ENCODE measurements at places on chromosomes 13 and 19.
A peak's percentile ranks its signal among the peaks of the same experiment; 100 is the strongest.

DNA sequence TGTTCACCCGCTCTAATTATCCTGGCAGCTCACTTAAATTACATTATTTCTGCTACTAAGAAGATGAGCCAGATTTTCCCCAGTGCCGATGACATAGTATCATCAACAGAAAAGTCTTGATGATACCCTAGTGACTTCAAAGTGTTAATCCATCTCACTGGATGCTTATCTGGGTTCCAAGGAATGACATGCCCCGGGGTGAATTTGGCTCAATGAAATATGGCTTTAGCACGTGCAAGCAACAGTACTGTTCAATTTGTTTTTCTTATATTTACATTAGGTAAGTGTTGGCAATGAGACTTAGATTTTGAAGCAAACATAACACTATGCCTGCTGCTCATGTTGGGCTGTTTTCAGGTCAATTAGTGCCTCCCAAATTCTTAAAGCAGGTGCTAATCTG is 548.2 kb upstream of the SLITRK1 start:
- H3K36me3 ChIP-seq = no peaks in the 10 kb centered on the region
- no peak for ATAC-seq
- no peaks in the 10 kb centered on the region for H3K27me3 ChIP-seq
- H3K27ac ChIP-seq = no peak overlapping the region

DNA sequence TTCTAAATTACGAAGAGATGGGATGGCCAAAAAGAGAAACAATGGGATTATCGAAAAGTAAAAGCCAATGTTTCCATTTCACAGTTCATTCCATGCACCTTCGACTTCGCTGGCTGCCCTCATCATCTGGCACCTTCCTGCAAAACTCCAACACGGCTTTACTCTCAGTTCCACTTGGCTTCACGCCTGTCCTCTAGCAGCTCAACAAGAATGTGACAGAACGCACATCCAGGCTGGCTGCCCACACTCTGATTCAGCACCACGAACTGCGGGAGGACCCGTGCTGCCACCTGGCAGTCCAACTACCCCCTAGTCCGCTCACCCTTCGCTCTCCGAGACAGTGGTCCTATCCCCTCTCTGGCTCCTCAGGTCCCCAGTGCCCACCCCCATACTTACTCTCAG is 11.7 kb downstream of the ATP7B start:
- no peaks in the 10 kb centered on the region for H3K36me3 ChIP-seq
- no peaks in the 10 kb centered on the region for H3K27me3 ChIP-seq
- H3K4me1 ChIP-seq = peaks cover 16% of the 10 kb centered on the region
- peak; percentile 46 for ATAC-seq
- no peak overlapping the region for H3K4me3 ChIP-seq

DNA sequence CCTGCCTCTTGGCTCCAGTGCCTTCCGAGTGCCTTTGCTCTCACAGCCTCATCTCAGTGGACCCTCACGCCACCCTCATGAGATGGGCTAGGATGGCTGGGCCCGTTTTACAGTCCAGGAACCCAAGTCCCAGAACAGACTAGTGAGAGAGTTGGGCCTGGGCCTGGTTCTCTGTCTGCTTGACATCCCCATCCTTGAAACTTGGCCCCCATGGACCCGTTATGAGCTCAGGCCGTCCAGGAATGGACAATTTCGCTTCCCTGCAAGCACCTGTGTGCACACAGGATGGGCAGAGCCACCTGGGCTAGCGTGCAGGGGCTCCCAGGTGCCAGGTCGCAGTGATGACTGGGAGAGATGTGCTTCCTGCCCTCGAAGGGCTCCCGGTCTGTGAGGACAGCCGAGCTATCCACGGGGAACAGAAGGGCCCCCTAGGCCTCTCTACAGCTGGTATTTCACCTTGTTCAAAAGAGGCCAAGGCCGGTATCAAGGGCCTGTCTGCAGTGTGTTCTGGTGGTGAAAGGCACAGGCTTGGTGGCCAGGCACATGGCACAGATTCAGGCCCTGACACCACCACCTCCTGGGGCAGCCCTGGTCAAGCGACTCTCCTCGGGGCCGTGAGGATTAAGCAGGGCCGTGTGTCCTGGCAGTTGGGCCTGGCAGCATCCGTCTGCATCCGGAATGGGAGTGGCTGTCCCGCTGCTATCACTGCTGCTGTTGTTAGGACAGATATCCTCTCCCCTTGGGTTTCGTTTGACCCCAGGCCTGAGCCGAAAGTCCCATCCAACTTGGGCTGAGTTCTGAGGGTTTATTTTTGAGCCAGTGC is 38.9 kb downstream of the CAPN12 start:
- no peaks in the 10 kb centered on the region for H3K27me3 ChIP-seq
- H3K4me1 ChIP-seq = peaks cover 54% of the 10 kb centered on the region
- ATAC-seq = no peak
- no peak overlapping the region for H3K4me3 ChIP-seq

DNA sequence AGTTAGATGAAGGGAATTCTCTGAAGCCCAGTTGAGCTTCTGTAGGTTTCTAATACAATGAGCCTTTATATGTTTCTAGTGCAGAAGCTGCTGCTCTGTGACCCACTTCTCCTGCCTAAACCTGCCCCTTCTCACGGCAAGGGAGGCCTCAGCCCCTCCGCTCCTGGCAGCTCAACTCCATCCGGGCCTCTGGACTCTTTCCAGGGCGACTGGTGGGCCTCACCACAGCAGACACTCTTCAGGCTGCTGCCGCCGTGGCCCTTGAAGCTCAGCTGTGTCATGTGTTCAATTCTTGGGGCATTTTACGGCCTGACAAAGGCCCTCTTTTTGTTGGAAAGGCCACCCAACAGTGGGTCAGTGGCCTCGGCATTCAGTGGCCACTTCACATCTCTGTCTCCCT is 10.0 kb upstream of the C19orf33 start:
- no peak overlapping the region for H3K27ac ChIP-seq
- ATAC-seq = no peak
- H3K27me3 ChIP-seq = no peaks in the 10 kb centered on the region
- no peaks in the 10 kb centered on the region for H3K4me1 ChIP-seq
- H3K4me3 ChIP-seq = no peak overlapping the region
- no peaks in the 10 kb centered on the region for H3K36me3 ChIP-seq

DNA sequence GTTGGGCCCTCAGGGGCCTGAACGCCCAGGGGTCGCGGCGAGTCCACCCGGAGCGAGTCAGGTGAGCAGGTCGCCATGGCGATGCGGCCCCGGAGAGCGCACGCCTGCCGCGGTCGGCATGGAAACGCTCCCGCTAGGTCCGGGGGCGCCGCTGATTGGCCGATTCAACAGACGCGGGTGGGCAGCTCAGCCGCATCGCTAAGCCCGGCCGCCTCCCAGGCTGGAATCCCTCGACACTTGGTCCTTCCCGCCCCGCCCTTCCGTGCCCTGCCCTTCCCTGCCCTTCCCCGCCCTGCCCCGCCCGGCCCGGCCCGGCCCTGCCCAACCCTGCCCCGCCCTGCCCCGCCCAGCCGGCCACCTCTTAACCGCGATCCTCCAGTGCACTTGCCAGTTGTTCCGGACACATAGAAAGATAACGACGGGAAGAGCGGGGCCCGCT is at the start of gene CCNA1:
Gene CCNA1, plus strand, starts transcription at position 390 of the 439 bp plus-strand sequence. CDS start 562 bp downstream, outside the sequence.
- peaks cover 57% of the 10 kb centered on the region for H3K27me3 ChIP-seq
- H3K36me3 ChIP-seq = no peaks in the 10 kb centered on the region
- no peak within 1 kb of the TSS for H3K27ac ChIP-seq
- peak; percentile 45 for ATAC-seq
- H3K4me3 ChIP-seq = peak within 1 kb of the TSS; percentile 57
- H3K4me1 ChIP-seq = peaks cover 16% of the 10 kb centered on the region

GRCh38 chr13:110806636-110807035 is 93.1 kb downstream of the ING1 start:
- H3K4me3 ChIP-seq = no peak overlapping the region
- no peaks in the 10 kb centered on the region for H3K4me1 ChIP-seq
- no peaks in the 10 kb centered on the region for H3K36me3 ChIP-seq
- H3K27ac ChIP-seq = no peak overlapping the region

GRCh38 chr13:36369268-36370107 is 23.3 kb upstream of the SPART start:
- ATAC-seq = no peak
- H3K4me1 ChIP-seq = peaks cover 6% of the 10 kb centered on the region
- H3K4me3 ChIP-seq = no peak overlapping the region

DNA sequence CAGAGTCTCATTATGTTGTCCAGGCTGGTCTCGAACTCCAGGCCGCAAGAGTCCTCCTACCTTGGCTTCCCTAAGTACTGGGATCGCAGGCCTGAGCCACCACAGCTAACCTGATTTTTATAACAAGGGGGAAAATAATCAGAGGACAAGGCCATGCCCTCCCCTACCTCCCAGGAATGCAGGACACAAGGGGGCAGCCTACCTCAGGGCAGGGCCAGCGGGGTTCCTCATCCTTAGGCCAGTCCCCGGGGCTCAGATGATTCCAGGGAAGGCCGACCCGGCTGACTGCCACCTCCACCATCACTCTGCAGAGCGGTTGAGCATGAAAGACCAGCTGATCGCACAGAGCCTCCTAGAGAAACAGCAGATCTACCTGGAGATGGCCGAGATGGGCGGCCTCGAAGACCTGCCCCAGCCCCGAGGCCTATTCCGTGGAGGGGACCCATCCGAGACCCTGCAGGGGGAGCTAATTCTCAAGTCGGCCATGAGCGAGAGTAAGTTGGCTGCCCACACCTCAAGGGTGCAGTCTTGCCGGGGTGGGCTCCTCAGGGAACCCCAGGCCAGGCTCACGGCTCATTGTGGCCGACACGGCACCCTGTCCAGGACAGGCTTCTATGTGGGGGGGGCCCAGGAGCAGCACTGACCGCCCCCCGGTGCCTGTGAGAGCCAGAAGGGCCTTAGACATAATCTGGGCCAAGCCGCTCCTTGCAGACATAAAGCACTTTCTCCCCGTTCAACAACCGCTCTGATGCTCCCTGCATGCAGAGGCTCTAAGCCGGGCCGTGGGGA is 26.8 kb downstream of the PEX11G start:
- H3K27me3 ChIP-seq = no peaks in the 10 kb centered on the region
- H3K4me3 ChIP-seq = no peak overlapping the region
- no peaks in the 10 kb centered on the region for H3K4me1 ChIP-seq
- H3K36me3 ChIP-seq = peaks cover 100% of the 10 kb centered on the region

- no peak overlapping the region for H3K27ac ChIP-seq
- no peaks in the 10 kb centered on the region for H3K4me1 ChIP-seq
- no peak for ATAC-seq
- no peak overlapping the region for H3K4me3 ChIP-seq
- no peaks in the 10 kb centered on the region for H3K27me3 ChIP-seq
Observed at GRCh38 chr13:100542826-100543156, 45.8 kb downstream of the GGACT start.

- ATAC-seq = no peak
Observed at GRCh38 chr13:112685896-112686295, 3.9 kb upstream of the ATP11A start.

- H3K27ac ChIP-seq = no peak overlapping the region
- no peak overlapping the region for H3K4me3 ChIP-seq
- ATAC-seq = no peak
- no peaks in the 10 kb centered on the region for H3K4me1 ChIP-seq
Observed at GRCh38 chr19:8738377-8738776, 16.9 kb downstream of the OR2Z1 start.

DNA sequence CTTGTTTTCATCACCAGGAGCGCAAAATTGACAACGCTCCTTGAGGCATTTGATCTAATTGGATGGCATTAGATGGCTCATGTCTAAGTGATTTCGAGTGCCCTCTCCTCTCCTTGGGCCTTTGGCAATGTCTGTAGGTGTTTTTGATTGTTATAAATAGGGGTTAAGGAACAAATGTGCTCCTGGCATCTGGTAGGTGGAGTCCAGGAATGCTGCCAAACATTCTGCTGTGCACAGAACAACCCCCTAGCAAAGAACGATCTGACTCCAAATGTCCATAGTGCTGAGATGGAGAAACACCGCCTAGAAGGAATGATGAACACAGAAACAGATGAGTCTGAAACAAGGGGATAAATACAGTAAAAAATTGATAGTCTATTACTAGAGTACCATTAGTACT is 68.0 kb upstream of the C1QTNF9B start:
- H3K27me3 ChIP-seq = no peaks in the 10 kb centered on the region
- no peak overlapping the region for H3K27ac ChIP-seq
- no peak overlapping the region for H3K4me3 ChIP-seq
- no peaks in the 10 kb centered on the region for H3K36me3 ChIP-seq

DNA sequence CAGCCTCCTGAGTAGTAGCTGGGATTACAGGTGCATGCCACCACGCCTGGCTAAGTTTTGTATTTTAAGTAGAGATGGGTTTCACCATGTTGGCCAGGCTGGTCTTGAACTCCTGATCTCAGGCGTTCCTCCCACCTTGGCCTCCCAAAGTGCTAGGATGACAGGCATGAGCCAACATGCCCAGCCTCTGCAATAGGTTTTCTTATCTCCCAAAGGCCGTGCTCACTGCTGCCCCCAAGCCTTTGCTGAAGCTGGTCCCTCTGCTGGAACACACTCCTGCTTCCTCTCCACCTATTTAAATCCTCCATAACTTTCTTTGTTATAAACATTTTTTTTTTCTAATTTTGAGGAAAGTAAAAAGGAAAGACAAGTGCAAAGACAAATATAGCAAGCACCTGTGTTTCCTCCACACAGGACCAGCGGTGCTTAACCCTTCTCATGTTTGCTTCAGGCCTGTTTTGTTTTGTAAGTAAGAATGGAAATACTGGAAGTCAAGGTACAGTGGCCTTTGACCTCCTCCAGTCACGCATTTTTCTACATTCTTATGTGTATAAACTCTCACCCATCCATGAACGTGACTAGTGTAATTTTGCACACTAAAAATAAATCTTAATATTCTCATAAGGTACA is 14.5 kb upstream of the TNFAIP8L1 start:
- no peaks in the 10 kb centered on the region for H3K4me1 ChIP-seq
- no peak for ATAC-seq
- H3K27me3 ChIP-seq = peaks cover 63% of the 10 kb centered on the region
- H3K36me3 ChIP-seq = no peaks in the 10 kb centered on the region

DNA sequence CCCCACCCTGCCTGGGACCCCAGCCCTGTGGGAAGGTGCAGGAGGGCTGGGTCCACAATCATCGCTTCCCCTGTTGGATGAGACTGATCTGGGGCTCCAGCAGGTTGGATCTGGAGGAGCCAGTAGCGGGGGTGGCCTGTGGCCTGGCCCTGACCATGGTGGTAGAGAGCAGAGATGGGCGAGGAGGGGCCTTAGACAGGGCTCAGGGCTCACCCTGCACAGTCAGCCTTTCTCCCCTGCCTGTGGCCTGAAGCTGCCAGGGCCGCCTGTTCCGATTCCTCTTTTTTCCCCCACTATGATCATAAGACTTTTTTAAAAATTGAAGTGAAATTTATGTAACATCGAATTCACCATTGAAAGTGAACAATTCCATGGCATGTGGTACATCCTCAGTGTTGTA is 18.2 kb downstream of the SIN3B start:
- H3K27ac ChIP-seq = no peak overlapping the region
- no peaks in the 10 kb centered on the region for H3K4me1 ChIP-seq
- no peak overlapping the region for H3K4me3 ChIP-seq
- H3K27me3 ChIP-seq = no peaks in the 10 kb centered on the region

GRCh38 chr13:111359237-111359915 is 38.9 kb downstream of the TEX29 start:
- H3K27me3 ChIP-seq = peaks cover 32% of the 10 kb centered on the region
- no peaks in the 10 kb centered on the region for H3K36me3 ChIP-seq
- ATAC-seq = no peak
- H3K27ac ChIP-seq = no peak overlapping the region

GRCh38 chr13:99929866-99930265 is 41.7 kb downstream of the ZIC5 start:
- no peaks in the 10 kb centered on the region for H3K4me1 ChIP-seq
- H3K27ac ChIP-seq = no peak overlapping the region
- H3K36me3 ChIP-seq = no peaks in the 10 kb centered on the region
- H3K27me3 ChIP-seq = peaks cover 71% of the 10 kb centered on the region

Data from gastroesophageal sphincter (tissue), 4 donors.